ENCODE measurements at places on chromosomes 11 and 22.

DNA sequence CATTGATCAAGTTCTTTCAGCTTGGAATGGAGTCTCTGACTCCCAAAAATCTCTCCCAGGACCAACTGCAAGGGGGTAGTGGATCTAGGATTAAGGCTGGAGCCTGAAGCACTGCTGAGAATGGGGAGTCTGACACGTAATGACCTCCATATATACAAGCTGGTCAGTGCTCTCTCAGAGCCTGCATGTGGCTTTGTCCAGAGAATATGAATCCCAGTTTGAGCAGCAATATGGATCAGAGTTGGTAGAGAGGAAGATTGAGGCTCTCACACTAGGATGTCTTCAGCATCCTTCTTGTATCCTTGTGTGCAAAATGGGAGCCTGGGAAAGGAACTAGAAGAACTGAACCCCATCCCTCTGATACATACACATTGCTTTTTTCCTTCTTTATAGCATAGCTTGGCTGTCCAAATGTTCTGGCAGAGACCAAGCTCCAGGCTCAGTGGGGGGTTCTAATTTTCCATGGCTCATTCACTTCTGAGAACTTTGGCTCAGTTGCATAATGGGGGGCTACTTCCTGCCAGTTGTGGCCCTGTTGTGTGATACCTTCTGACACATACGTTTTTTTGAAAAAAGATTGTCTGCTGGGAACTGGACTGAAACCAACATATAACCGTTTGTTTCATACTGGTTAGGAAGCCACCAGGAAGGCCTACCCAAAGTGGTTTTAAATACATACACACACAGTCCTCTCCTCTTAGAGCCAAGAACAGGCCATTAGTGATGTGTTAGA lies 138.2 kb downstream of the ETS1 start:
- no peak for DNase-seq

DNA sequence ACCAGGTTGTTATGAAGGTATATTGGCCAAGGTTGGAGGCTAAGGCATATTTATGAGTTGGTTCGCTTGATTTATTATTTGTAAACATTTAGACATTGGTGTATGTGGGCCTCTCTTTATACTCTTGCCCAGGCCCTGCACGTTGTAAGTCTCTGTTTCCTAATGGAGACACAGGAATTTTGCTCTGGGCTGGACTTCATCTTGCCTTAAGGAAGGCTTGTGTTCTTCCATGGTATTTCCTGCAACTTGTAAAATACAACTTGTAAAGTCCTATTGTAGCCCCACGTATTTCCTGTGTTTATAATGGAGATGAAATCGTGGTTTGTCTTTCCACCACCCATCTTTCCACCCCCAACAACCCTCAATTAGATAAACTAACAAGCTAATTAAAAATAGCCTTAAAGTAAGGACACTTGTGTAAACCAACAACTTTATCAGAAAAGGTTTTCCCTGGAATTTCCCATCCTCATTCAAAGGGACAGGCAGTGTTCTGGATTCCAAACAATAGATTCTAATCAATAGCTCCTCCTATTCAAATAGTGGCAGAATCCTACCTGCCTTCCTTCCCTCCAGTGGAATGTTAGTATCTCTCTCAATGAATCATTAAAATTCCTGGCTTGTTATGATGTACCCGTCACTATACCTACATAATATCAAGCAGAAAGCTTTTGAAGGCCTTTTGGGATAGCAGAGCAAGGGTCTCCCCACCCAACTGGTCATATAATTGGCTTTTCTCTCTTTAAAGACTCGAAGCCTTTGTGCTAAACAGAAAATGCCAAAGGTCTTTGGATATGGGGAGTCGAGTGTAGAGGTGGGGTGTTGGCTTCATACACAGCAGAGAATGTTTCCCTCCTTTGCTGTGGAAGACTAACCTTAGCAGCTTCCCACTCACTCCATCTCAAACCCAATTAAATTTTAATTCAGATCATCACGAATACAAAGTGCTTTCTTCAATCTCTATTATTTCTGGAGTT lies 77.1 kb downstream of the UBASH3B start:
- no peak for DNase-seq

- no peak for DNase-seq
Measured at GRCh38 chr11:115886422-115886733, 382.2 kb upstream of the CADM1 start.

DNA sequence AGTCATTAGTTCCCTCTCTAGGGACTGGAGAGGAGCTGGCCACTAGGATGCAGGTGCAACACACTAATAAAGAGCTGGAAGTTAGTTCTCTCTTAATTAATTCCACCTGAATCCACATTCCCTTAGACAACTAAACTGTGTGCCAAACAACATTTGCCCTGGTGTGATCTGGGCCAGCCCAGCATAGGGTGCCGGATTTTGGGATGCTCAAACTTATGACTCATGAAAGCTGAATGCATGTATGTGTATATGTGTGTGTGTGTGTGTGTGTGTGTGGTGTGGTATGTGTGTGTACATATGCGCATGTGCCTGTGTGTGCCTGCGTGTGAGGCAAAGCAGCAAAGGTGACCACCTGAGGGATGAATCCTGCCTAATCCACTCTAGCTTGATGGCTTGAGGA lies 110.7 kb downstream of the EHF start:
- DNase-seq, result no peak

GRCh38 chr11:91470656-91471055 lies 754.0 kb upstream of the FAT3 start:
- DNase-seq, result no peak

- no peak for DNase-seq
Measured at GRCh38 chr11:68710409-68710808, 26.1 kb downstream of the GAL start.

DNA sequence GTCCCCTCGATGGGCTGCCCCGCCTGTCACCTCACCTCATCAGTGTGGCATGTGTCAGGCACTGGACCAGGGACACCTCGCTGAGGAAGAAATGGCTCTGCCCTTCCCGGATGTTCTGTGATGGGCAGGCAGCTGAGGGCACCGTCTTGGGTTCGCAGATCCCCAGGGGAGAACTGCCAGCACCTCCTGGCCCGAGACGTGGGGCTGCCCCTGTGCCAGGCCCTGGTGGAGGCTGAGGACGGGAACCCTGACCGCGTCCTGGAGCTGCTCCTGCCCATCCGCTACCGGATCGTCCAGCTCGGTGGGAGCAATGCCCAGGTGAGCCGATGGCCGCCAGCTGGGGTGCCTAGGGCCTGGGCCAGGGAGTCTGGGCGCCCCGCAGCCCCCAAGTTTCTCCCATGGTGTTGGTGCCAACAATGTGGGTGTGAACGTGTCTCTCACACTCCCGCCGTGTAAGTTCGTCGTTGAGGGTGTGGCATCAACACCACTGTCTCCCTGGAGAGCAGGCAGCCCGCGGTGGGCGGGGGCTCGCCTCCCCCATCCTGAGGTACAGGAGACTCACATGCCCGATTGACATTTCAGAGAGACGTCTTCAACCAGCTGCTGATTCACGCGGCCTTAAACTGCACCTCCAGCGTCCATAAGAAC lies 7.3 kb upstream of the GTSE1 start:
- DNase-seq, result no peak

- DNase-seq, result no peak
Measured at GRCh38 chr11:71140206-71140919, 112.0 kb downstream of the SHANK2 start.

- no peak for DNase-seq
Measured at GRCh38 chr22:19520007-19520406, 4.2 kb downstream of the CLDN5 start.

GRCh38 chr11:65445101-65445603 lies 22.6 kb downstream of the NEAT1 start:
- no peak for DNase-seq

DNA sequence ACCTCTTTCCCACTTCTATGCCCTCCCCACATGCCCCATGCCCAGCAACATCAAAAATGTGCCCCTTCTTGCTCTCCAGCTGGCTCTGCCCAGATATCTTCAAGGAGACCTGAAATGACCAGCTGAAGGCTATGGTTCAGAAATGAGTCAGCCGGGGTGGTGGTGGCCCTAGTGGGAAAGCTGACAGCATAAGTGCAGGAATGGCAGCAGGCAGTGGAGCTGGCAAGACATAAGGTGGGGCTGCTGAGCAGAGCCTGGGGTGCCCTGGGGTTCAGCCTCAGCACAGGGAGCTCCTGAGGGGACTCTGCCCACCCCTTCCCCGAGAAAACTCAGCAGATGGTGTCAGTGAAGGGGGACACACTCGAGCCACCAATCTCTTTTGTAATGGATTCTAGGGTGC lies 593.4 kb downstream of the BUD13 start:
- DNase-seq, result no peak

- DNase-seq, result no peak
Measured at GRCh38 chr22:30381264-30381663, 5.9 kb downstream of the RNF215 start.

DNA sequence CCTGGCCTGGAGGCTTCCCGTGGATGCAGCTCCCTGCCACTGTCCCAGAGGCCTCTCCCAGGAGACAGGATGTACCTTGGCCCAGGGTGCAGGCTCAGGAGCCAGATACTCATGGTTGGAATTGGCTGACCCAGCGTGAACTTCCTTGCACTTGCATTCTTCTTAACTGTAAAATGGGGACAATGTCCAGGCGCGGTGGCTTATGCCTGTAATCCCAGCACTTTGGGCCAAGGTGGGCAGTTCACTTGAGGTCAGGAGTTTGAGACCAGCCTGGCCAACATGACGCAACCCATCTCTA lies 20.1 kb upstream of the ST3GAL4 start:
- DNase-seq, result no peak

- no peak for DNase-seq
Measured at GRCh38 chr11:2445746-2446551, 1.1 kb downstream of the KCNQ1 start.

DNA sequence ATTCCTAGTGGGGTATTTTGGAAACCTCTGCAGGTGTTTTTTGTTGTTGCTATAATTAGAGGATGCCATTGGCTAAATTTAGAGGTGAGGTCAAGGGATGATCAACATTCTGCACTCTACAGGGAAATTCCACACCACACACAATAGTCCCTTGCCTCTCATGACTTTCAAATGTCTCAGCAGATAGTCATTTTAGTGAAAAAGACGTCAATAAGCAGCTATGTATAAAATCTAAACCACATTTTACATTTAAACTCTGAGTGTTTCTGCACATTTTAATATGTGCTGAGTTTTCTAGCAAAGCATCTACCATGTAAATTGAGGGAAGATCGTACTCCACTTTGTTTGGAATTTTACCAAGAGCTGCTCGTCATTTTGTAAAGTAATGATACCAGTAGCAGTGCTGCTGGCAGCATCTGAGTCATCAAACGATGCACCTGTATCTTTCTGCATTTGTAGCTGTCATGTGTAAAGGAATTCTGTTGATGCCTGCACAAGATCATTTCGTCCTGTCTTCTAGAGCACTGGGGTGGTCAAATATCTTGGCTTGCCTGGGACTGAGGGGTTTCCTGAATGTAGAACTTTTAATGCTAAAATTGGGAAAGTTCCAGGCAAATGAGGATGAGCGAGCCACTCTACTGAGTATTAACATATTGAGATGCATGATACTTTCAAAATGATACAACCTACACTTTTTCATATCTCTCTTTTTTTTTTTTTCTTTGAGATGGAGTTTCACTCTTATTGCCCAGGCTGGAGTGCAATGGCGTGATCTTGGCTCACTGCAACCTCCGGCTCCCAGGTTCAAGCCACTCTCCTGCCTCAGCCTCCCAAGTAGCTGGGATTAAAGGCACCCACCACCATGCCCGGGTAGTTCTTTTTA lies 414.5 kb upstream of the SYN3 start:
- DNase-seq, result no peak

- DNase-seq, result no peak
Measured at GRCh38 chr11:69360606-69361005, 66.7 kb downstream of the MYEOV start.

GRCh38 chr11:86513746-86514373 lies 139.2 kb downstream of the CCDC81 start:
- DNase-seq, result no peak

DNA sequence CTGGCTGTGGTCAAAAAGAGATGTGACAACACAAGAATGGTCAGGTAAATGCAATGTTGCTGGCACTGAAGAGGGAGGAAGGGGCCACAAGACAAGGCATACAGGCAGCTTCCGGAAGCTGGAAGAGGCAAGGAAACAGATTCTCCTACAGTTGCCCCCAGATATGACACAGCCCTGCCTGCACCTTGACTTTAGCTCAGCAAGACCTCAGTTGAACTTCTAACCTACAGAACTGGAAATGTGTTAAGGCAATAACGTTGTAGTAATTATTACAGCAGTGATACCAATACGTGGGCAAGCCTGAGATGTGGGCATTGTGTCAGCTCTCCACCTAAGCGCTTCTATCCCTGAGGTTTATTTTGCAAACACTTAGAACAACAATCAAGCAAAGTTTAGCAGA lies 4.2 kb upstream of the KIAA0930 start:
- DNase-seq, result no peak

DNA sequence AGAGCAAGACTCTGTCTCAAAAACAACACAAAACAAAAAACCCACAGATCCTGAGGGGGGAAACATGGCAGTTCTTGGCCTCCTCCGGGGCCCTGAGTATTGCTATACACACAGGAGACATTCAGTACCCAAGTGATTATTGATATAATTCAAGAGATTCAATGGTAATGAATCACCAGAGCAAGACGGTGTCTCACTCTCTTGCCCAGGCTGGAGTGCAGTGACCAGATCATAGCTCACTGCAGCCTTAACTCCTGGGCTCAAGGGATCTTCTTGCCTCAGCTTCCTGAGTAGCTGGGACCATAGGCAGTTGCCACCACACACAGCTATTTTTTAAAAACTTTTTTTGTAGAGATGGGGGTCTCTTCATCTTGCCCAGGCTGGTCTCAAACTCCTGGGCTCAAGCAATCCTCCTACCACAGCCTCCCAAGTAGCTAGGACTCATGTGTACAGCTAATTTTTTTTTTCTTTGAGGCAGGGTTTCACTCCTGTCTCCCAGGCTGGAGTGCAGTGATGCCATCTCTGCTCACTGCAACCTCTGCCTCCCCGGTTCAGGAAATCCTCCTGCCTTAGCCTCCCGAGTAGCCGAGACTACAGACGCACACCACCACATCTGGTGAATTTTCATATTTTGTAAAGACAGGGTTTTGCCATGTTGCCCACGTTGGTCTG lies 21.8 kb upstream of the PIK3C2A start:
- DNase-seq, result no peak

- DNase-seq, result no peak
Measured at GRCh38 chr22:27242917-27243589, 558.5 kb downstream of the MN1 start.

GRCh38 chr11:76603202-76603601 lies 67.3 kb downstream of the LRRC32 start:
- no peak for DNase-seq

All from NCI-H1930 (cell line).